C1 segment of cervical spinal cord (tissue), 14 donors: ENCODE measurements at places on chromosomes 7 and 10.

GRCh38 chr7:4073052-4073451 is 609.0 kb upstream of the FOXK1 start:
- DNase-seq, result no peak

GRCh38 chr10:14186245-14186644 is 144.5 kb downstream of the FRMD4A start:
- DNase-seq, result no peak

GRCh38 chr7:64907641-64908326 is 4.7 kb downstream of the ZNF273 start:
- no peak for DNase-seq

GRCh38 chr7:138204285-138204981 is 128.2 kb downstream of the AKR1D1 start:
- DNase-seq, result no peak
